ENCODE measurements at places on chromosomes 13 and 19.

- DNase-seq = no peak
Observed at GRCh38 chr13:95614641-95615245, 29.8 kb downstream of the DZIP1 start.

- DNase-seq = no peak
Observed at GRCh38 chr19:49190781-49191180, 33.2 kb downstream of the TRPM4 start.

DNA sequence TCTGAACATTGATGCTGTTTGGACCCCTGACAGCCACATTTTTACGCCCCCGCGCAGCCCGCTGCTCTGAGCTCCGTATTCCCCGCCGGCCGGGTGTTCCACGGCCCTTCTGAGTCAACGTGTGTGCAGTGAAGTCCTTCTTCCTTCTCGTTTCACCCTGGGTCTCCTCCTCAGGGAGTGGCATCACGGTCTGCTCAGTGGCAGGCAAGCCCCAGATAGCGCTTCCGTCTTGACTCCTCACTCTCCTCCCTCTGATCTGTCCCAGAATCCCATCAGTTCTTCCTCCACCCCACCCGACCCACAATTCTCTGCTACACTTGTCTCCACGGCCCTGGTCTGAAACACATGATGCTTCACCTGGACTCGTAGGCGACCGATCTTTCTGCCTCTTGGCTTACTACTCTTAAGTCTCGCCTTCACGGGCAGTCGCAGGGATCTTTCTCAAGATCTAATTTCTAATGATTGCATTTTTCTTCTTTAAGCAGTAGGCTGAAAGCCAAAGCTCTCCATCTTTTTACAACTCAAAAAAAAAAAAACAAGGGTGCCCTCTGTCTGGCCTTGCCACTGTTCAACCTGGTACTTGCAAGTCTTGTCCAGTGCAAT is 33.9 kb downstream of the CCNE1 start:
- DNase-seq = peak; percentile 43

- no peak for DNase-seq
Observed at GRCh38 chr19:43782689-43783231, 2.0 kb upstream of the KCNN4 start.

GRCh38 chr13:44331912-44332851 is 41.4 kb upstream of the SERP2 start:
- DNase-seq = peak; percentile 84

DNA sequence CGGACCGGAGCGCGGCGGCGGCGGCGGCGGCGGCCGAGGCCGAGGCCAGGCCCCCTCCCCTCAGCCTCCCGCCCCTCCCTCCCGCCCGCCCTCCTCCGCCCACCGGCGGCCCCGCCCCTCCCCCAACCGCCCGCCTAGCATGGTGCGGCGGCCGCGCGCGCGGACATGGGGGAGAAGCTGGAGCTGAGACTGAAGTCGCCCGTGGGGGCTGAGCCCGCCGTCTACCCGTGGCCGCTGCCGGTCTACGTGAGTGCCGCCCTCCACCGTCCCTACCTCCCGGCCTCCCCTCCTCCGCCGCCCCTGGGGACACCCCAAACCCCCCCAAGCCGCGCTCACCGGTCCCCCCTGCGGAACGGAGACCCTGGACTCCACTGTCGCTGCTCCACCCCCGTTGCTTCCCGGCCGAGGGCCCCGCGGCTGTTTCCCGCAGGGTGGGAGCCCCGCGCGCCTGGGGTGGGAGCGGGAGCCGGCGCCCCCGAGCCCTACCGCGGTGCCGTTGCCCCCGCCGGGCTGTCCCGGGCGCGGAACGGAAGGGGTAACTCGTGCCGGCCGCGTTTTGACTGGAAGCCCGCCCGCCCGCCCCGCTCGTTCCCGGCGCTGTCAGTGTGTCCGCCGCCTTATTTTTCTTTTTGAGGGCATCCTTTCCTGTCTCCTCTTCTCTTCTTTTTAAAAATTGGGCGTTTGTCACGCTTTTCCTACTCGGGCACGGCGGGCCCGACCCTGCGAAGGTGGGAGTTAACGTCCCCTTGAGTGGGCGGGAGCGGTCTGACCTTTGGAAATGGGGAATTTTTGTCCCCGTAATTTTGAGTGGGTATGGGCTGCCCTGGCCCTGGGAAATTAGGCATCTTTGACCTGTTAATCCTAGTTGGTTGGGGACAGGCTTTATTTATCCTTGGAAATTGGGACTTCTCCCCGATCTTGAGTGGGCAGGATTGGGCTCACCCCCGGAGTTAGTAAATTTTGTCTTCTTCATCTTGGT is 576 bp downstream of the DOT1L start:
- peak; percentile 33 for DNase-seq

GRCh38 chr19:9531933-9532332 is 6.5 kb downstream of the ZNF426 start:
- DNase-seq = peak; percentile 56

- DNase-seq = no peak
Observed at GRCh38 chr13:81990652-81991051, 1649.7 kb upstream of the SPRY2 start.

GRCh38 chr13:46289260-46289955 is 77.7 kb downstream of the LRRC63 start:
- no peak for DNase-seq

DNA sequence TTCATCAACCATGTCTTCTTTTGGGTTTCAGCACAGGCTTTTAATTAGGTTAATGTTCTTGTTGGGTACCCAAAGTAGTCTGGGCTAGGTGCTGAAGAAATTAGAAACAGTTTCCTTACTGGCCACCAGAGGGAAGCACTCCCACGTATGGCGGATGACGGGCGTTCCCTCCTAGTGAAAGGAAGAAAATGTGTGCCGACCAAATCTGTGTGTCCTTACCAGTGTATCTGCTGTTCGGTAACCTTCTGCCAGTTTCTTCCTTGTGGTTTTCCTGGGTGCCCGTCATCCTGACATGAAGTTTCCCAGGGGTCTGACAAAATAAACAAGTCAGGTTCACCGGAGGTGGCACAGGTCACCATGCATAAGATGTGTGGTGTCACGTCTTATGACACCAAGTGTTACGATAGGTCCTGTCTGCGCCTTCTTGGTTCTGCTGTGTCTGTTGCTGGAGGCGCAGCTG is 6.0 kb upstream of the WDR88 start:
- DNase-seq = peak; percentile 58

DNA sequence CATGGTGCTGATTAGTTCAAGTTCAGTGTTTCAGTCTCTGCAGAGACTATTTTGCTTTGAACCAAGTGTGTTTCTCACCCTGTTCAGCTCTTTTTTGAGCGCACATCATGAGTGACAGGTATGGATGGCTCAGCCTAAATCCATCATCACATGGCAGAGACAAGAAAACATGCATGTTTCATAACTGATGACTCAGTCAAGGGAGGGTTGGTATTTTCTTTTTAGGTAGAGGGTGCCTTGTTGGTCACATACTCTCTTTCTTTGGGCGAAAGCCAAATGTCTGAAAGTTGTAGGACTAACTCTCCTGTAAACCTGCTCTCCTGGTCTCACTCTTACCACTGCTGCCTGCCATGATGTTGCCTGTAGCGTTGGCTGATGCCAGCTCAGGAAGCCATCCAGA is 48.1 kb upstream of the RAP2A start:
- peak; percentile 24 for DNase-seq

DNA sequence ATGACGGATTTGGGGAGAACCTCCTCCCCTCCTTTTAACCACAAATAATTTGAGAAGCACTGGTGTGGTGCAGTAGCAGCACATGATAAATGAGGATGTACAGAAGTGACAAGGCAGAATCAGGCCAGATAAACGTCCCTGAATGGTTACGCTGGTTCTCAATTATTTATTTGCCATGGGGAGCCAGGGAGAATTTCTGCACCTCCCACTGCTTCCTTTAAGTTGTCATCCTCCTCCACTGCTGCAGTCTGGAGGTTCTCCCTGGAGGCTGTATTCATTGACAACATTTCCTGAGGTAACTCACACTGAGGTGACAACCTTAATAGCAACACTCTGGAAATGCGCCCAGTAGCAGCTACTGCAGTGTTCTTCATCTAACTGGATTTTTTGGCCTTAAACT is 308.9 kb upstream of the SLITRK1 start:
- DNase-seq = peak; percentile 11

DNA sequence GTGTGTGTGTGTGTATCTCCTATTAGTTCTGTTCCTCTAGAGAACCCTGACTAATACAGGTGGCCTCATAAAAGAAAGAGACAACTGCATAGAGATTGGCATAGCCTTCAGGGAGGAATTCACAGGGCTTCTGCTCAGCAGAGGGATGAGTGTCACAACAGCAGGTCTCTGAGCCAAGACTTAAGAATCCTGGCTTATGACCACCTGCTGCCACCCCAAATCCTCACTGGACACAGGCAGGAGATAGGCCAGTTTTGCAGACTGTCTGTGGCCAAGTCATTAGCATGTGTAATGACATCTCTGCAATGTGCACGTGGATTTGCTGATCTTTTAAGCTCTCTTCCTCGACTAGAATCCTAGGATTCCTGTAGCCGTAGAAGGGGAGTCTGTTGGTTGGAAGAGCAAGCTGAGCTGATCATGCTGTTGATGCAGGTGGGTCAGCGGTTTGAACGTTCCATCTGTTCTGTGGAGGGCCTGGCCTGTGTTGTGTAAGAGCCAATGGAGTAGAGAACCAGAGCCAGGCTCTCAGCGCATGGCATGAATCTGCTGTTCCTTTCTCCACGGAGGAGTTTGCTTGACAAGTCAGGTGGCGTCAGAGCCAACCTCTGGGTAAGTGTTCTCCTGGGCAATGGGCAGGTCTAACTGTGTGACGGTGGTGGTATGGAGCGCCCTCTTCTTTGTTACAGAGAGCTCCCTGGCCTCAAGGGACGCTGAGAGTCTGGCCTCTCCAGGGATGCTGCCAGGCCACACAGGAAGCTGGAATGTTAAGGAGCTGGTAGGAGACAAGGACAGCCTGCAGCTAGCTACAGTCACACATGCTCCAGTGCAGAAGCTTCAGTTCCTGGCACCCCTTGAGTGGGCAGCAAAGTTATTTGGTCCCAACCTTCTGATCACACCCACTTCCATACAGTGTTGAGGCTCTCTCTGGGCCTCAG is 503.1 kb downstream of the FOXO1 start:
- peak; percentile 35 for DNase-seq

DNA sequence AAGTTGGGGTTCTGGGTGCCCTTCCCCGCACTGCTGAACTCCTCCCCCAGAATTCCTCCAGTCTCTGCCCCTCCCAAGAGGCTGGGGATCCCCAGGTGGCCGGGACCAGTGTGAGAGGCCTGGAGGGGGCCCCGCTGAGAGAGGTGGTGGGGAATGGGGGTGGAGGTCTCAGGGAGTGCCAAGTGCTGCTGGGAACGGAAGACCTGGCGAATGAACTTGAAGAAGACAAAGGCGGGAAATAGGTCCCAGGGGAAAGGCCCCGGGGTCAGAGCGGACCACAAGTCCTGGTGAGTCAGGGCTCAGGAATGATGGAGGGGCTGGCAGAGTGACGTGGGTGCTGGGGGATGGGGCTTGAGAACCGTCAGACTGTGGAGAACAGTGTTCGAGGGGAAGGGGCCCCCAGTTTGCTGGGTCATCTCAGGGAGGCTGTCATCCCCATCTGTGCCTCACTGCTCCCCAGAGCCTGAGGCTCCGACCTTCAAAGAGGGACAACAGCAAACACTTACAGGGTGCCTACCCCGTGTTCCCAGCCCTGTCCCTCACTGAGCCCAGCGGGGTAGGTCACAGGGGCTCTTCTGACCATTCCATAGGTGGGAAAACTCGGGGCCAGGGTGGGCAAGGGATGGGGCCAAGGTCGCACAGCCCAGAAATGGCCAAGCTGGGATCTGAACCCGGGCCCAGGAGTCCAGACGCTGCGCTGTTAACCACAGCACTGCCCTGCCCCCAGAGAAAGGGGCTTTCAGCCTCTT is 16.0 kb upstream of the SEMA6B start:
- peak; percentile 94 for DNase-seq

GRCh38 chr13:96248103-96248502 is 158.2 kb downstream of the HS6ST3 start:
- DNase-seq = no peak

- DNase-seq = no peak
Observed at GRCh38 chr13:48251611-48252081, 18.6 kb downstream of the ITM2B start.

GRCh38 chr13:111319521-111319920 is 921 bp upstream of the TEX29 start:
- DNase-seq = no peak

DNA sequence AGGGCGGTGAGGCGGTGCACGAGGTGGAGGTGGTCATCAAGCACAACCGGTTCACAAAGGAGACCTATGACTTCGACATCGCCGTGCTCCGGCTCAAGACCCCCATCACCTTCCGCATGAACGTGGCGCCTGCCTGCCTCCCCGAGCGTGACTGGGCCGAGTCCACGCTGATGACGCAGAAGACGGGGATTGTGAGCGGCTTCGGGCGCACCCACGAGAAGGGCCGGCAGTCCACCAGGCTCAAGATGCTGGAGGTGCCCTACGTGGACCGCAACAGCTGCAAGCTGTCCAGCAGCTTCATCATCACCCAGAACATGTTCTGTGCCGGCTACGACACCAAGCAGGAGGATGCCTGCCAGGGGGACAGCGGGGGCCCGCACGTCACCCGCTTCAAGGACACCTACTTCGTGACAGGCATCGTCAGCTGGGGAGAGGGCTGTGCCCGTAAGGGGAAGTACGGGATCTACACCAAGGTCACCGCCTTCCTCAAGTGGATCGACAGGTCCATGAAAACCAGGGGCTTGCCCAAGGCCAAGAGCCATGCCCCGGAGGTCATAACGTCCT is 9.4 kb upstream of the PROZ start:
- DNase-seq = no peak

DNA sequence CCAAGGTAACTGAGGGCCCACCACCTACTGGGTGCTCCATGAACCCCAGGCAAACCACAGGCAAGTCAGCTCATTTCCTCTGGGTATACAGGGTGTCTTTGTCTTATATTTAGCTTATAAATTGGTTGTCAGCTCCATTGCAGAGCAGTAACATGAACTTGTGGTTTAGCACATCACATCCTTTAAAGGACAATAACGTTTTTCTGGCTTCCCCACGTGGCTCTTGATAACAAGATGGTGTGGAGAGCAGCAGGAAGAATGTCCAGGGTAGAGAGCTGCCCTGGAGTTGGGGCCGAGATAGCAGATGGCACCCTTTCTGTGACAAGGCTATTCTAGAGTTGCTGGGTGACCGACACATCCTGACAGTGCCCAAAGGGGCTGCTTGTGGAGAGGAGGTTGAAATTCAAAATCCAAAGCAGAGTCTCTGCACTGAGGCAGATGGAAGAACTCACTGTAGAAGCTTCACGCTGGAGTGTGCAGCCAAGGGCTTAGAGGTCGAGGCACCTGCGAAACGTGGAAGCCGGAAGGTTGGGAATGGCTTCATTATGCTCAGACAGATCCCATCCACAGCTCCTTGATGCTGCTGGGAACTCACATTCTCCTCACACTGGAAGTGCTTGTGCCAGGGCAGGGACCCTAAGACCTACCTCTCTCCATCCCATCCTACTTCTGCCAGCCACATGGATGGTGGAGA is 133.0 kb upstream of the FRY start:
- peak; percentile 32 for DNase-seq

DNA sequence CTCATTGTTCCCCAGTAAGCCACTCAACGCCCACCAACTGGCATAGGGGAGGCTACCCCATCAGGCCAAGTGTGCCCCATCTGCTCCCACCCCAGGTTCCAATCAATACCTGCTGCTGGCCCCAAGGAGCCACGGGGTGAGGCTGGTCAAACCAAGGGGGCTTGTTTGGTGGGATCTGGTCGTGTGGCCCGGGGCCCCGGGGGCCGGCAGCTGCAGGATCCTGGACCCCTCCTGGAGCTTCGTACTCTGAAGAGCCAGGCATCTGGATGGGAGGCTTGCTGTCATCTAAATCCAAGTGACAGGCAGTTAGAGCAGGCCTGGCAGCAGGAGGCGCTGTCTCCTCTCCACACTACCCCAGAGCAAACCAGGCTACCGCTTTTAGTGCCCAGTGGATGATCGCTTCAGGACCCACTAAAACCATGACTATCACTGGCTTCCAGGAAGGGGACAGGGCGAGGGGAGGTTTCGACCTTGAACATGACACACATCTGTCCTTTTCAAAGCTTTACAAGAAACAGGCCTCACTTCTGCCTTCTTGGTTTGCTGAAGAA is 14.2 kb downstream of the CHERP start:
- no peak for DNase-seq
